Hair follicle dermal papilla cell (primary cell): ENCODE measurements at places on chromosomes 11 and 22. TPM values are rescaled to one million over a fixed set of nuclear protein-coding genes. Genes with fewer than 3 reads are reported as not detected.

SLC25A17 gene
- 17.0 and 19.8 TPM in 2 replicates for total RNA-seq

C11orf91 gene
- not detected in 2 replicates for total RNA-seq

NXPE1 gene
- total RNA-seq = not detected in 2 replicates

NOX4 gene
- total RNA-seq = 11.3 and 28.4 TPM in 2 replicates

MYO18B gene
- not detected in 2 replicates for total RNA-seq

OR8G5 gene
- not detected in 2 replicates for total RNA-seq

GRM5 gene
- 0.12 and 0.49 TPM in 2 replicates for total RNA-seq

API5 gene
- 75.0 and 91.0 TPM in 2 replicates for total RNA-seq

WBP2NL gene
- total RNA-seq = 1.6 and 2.2 TPM in 2 replicates

MIEF1 gene
- 33.3 and 36.8 TPM in 2 replicates for total RNA-seq

NELL1 gene
- total RNA-seq = not detected in 2 replicates

MACROD1 gene
- 16.1 and 21.0 TPM in 2 replicates for total RNA-seq
